M059J (cell line): ENCODE measurements at places on chromosomes 3 and 15.
A peak's percentile ranks its signal among the peaks of the same experiment; 100 is the strongest.

- peak; percentile 31 for DNase-seq
Measured at GRCh38 chr3:50370594-50370993, 11.3 kb upstream of the TMEM115 start.

- DNase-seq = no peak
Measured at GRCh38 chr3:186818516-186818915, 12.2 kb upstream of the RFC4 start.

DNA sequence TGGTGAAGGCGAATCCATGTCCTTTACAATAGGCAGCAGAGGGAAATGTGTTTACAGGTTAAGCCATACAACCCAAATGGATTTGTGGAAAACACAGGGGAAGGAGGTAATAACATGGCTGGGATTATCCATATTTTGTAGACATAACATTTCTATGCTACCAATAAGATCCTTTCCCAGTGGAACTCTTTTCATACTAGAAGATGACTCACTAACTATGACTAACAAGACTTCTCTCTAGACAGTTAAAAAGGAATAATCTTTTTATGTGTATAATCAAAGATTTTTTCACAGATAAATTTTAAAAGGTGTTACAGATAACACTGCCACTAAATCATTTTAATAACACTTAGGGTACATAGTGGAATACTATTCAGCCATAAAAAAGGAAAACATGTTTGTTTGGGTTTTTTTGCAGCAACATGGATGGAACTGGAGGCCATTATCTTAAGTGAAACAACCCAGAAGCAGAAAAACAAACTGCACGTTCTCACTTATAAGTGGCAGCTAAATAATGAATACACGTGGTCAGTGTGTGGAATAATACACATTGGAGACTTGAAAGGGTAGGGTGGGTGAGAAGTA is 39.6 kb downstream of the VPS13C start:
- DNase-seq = peak; percentile 19

DNA sequence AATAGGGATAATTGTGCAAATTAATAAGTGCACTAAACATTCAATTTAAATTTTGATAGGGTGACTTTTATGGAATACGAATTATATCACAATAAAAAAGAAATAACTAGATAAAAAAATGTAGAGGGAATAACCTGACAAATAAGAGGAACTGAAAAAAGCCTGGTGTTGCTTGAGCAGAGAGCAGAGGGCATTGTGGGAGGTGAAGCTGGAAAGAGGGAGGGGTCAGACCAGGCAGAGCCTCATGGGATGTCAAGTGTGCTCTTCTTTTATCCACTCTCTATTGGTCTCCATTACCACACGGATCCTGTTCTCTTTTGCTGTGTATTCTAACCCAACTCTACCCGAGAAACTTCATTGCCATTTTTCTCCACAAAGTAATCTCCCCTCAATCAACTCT is 264.0 kb upstream of the CRBN start:
- no peak for DNase-seq

GRCh38 chr3:146968204-146968651 is 363.1 kb upstream of the PLSCR5 start:
- DNase-seq = peak; percentile 91

DNA sequence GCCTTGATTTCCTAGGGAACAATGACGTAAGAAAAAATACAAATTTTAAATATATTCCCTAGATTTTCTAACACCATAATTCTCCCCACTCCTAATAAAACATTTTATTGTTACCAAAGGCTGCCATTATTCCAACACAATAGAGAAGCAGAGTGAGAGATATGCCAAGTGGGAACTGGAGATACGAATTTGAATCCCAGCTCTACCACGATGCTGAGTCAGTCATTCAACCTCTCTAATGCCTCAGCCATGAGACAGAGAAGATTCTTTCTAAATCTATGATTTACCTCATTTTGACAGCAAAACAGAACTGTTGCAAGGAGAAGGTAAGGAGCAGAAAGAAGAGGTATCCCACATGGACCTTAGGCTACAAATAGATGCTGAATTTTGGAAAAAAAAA is 112.5 kb downstream of the IGF2BP2 start:
- DNase-seq = peak; percentile 36

- DNase-seq = peak; percentile 33
Measured at GRCh38 chr15:91021516-91022074, 799 bp downstream of the VPS33B start.

DNA sequence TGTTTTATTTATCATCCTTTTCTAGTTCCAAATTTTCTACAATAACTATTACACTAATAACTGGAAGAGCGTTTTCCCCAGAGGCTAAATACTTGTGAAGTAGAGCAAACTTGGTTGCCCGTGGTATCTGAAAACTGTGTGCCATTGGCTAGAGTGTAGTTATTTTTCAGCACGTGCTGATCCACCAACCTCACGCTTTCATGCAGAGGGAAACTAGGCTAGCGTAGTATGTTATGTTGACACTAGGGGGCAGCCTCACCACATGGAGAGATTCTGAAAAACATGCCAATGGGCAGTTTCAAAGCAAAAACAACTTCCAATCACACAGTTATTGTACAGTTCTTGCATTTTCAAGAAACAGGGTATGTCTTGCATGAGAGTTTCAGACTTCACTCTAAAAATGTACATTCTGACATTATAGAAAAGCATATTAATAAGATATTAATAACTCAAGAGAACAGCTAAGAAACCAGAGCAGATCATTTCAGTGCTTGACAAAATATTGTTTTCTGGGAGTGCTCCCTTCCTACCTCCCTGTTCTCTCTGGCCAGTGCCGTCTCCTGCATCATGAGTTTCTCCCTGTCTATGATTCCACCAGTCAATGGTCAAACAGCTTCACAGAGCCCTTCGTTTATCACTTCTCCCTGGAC is 39.7 kb downstream of the SPATA12 start:
- DNase-seq = peak; percentile 62

- no peak for DNase-seq
Measured at GRCh38 chr3:143629726-143630125, 218.5 kb downstream of the SLC9A9 start.

DNA sequence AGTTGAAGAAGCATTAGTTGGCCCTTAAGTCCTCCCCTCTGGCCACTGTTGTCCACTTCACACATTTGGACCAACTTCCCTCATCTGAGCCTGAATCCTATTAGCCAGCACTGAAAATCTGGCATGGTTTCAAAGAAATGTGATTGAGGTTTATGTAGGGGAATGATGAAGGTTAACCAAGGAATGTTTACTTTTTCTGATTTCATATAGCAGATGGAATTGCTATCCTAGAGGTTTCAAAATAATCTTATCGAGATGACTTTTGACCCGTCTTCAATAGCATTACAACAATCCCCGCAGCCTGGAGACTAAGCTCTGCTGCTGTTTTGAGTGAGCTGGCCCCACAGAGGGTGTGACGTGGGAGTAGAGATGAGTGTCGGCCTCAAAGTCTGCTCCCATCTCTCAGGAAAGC is 200.8 kb upstream of the IL12A start:
- peak; percentile 76 for DNase-seq

GRCh38 chr3:98557324-98558010 is 25.7 kb downstream of the GPR15 start:
- peak; percentile 90 for DNase-seq

DNA sequence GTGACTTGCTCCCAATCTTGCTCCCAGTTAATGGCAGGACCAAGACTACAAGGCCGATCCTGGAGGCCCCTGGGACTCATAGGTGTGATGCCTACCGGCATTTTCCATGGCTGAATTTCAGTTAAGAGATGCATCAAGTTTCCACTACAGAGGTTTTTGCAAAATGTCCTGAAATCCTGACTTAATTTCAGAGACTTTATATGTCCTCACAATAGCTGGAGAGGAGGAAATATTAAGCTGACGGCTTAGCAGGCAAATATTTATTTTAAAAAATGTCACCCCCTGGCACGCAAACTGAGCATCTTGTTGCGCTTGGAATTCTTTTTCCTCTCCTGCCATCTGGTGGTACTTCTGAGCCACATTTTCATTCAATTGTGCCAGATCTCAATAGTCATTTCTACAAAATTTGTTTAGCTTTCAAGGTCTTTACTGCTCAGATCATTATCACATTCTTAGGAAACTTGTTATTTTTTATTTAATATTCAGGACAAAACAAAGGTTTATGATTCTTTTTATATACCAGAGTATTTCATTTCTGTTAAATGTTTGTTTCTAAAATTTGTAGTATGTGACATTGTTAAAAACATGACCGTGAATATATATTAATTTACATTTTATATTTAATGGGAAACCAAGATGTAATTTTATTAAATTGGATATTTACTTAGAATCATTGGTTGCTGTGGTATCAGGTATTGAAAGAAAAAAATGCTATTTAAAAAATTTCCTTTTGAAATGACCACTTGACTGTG is 189.2 kb upstream of the THRB start:
- DNase-seq = peak; percentile 51

DNA sequence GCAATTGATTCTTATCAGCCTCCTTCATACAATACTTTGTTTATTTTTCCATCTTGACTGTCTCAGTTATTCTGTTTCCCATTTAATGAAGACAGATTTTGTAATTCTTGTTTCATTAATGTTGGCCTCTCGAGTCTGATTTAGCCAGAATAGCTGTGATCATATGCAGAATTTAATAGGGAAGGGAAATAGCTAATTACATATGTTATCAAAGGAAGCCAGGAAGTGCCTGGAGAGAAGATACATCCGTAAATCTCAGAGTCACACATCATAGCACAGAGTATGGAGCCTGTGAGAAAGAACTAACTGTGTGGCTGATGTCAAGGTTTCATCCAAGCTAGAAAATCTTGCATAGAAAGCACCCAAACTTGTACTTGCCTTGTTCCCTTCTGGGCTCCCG is 288.9 kb upstream of the SLCO3A1 start:
- DNase-seq = no peak

- peak; percentile 26 for DNase-seq
Measured at GRCh38 chr3:59751606-59752005, 701.8 kb upstream of the CFAP20DC start.

GRCh38 chr15:62618846-62619504 is 423.6 kb upstream of the TPM1 start:
- no peak for DNase-seq

GRCh38 chr3:169848741-169849140 is 21.0 kb downstream of the LRRC31 start:
- DNase-seq = no peak

DNA sequence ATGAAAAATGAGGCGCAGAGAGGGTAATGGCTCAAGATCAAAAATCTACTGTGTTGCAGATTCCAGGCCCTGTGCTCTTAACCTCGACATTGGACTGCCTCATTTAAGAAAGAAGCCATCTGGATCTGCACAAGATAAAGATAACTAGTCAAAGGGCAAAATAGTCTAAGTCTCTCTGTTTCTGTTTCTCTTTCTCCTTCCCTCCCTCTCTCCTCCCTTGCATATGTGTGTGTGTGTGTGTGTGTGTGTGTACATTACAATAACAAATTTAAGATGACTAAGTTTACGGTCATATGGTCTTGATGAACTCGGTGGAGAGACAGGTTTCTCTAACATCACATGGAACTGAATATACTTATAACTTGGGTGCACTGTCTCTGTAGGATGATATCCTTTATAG is 69.2 kb downstream of the MEIS2 start:
- peak; percentile 46 for DNase-seq

DNA sequence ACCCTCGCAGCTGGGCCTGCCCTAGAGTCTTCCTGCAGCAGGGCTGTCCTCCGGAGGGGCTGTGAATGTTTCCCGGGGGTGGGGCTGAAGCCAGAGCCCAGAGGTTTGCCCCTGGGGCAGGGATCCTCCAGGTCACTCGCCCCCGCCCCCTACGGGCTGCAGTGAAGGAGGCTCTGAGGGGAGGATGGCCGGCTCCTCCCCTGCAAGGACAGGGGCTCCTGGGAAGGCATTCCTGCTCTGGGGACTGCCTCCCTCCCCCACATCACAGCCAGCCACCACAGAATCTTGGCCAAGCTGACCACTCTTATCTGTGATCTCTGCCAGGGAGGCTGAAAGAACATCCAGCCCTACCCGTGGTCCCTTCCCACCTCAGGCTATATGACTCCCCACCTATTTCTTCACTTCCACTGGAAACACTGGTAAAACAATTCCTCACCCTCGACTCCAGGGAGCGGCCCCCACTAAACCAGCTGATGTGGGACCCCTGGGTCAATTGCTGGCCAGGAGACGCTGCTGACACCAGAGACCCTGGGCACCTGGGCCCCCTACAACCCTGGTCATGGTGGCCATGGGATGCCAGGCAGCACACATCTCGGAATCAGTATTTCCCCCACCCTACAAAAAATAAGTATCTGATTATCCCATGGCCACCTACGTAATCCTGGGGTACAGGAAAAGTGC is 66.0 kb downstream of the HMCES start:
- DNase-seq = peak; percentile 82

DNA sequence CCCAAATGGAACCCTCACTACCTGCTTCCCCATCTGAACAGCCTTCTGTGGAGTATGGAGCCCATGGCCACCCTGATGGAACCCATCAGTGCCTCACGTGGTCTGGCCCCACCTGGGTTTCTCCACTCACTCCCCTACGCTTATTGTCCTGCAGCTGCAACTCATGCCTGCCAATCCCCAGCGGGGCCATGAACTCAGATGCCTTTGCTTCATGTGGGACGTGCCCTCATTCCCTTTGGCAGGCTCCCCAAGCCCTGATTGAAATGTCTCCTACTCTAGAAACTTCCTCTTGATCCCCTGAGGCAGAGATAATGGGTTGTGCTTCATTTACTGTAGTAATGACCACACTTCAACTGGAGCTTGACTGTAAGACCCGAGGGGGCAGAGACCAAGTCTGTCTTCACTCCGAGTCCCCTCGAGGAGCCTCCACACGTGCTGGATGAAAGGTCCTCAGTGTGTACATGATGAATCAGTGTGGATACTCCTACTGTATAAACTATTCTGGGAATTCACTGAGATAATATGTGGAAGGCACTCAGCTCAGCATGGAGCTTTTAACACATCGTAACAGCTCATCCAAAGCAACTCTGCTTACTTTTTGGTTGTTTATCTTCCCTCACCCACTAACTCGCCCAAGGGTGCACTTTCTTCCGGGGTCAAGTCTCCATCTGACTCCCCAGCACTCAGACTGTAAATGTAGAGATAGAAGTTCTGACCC is 232.8 kb upstream of the BHLHE40 start:
- DNase-seq = peak; percentile 32

DNA sequence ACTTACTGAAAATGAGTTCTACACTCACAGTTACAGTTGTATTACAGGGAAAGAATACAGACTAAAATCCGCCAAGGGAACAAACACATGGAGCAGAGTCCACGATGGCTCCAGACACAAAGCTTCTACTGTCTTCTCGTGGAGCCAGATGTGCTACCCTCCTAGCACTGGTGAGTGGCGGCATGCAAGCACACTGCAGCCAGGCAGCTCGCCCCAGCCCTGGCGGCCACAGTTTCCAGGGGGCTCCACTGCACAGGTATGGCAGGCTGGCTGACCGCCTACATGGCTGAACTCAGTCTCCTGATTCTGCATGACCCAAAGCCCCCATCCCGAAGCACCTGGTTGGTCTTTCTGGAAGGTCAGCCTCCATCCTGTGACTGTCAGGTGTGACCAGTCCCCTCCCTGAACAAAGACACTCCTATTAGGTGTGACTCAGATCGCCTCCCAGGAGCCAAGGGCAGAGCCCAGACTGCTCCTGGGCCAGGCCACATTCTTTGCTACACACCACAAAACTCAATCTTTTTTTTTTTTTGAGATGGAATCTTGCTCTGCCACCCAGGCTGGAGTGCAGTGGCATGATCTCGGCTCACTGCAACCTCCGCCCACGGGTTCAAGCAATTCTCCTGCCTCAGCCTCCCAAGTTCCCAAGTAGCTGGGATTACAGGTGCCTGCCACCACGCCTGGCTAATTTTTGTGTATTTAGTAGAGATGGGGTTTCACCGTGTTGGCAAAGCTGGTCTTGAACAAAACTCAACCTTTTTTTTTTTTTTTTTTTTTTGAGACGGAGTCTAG is 51.5 kb downstream of the CFAP92 start:
- DNase-seq = peak; percentile 75

- peak; percentile 27 for DNase-seq
Measured at GRCh38 chr3:17905996-17906395, 163.6 kb upstream of the TBC1D5 start.

GRCh38 chr3:13012221-13012691 is 61.0 kb downstream of the IQSEC1 start:
- peak; percentile 75 for DNase-seq
